ENCODE measurements at places on chromosomes 11 and 22. TPM values are rescaled to one million over a fixed set of nuclear protein-coding genes. Genes with fewer than 3 reads are reported as not detected.

Gene NLRP14
- total RNA-seq: not detected

Gene FGF19
- not detected for total RNA-seq

Gene MRE11
- total RNA-seq: 13.1 TPM

- DNase-seq: peak; percentile 50
Measured at GRCh38 chr22:36104988-36105387, 55.6 kb downstream of the APOL3 start.

Data from HFFc6 (cell line).